Right renal pelvis (tissue), 4 donors: ENCODE measurements at places on chromosomes 11 and 22.

- DNase-seq, result no peak
Observed at GRCh38 chr11:120331301-120331996, 4.8 kb upstream of the ARHGEF12 start.

GRCh38 chr11:16603245-16603644, 135.2 kb upstream of the C11orf58 start:
- DNase-seq, result peak; percentile 23

- DNase-seq, result no peak
Observed at GRCh38 chr11:28566339-28567089, 458.3 kb downstream of the METTL15 start.

DNA sequence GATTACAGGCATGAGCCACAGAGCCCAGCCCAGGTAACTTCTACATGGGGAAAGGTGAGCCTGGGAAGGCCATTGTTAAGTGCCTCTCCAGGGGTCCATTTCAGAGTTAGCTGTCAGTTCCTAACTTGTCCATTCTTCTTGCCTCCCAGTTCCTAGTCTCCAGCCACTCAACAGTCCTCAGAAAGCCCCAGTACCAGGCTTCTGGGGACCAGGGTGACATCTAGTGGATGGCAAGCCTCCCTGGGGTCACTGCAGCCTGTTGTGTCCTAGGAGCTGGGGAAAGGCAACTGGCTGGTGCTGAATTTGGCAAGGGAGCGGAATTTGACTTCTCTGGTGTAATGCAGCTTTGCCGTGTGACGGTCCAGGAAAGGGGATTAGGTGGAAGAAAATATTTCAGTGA, 2.1 kb downstream of the LGALS12 start:
- no peak for DNase-seq

- no peak for DNase-seq
Observed at GRCh38 chr11:45280449-45280848, 5.7 kb downstream of the SYT13 start.

GRCh38 chr22:32482708-32483107, 8.1 kb downstream of the FBXO7 start:
- no peak for DNase-seq

- no peak for DNase-seq
Observed at GRCh38 chr11:15672825-15673224, 558.1 kb downstream of the INSC start.

DNA sequence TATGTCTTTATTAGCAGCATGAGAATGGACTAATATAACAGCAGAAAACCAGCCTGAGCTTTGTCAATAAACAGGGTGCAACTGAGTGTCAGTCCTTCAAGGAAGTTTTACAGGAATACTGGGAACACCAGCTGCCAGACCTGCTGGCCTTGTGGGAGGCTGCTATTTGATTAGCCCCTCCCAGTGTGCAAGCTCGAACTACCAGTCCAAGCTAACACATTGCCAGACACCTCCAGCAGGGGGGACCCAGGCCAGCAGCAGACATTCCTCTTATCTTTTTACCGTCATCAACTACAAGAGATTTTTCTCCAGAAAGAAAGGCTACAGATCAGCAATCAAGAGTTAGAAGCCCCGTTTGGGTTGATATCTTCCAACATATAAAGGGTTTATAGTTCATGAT, 942.8 kb upstream of the TENM4 start:
- no peak for DNase-seq

- DNase-seq, result no peak
Observed at GRCh38 chr11:118996926-118997626, 862 bp upstream of the CENATAC start.

GRCh38 chr22:50031189-50032091, 18.9 kb upstream of the IL17REL start:
- no peak for DNase-seq

- DNase-seq, result no peak
Observed at GRCh38 chr11:27873664-27874063, 173.4 kb upstream of the BDNF start.

GRCh38 chr22:38075105-38075825, 8.7 kb downstream of the SLC16A8 start:
- no peak for DNase-seq

DNA sequence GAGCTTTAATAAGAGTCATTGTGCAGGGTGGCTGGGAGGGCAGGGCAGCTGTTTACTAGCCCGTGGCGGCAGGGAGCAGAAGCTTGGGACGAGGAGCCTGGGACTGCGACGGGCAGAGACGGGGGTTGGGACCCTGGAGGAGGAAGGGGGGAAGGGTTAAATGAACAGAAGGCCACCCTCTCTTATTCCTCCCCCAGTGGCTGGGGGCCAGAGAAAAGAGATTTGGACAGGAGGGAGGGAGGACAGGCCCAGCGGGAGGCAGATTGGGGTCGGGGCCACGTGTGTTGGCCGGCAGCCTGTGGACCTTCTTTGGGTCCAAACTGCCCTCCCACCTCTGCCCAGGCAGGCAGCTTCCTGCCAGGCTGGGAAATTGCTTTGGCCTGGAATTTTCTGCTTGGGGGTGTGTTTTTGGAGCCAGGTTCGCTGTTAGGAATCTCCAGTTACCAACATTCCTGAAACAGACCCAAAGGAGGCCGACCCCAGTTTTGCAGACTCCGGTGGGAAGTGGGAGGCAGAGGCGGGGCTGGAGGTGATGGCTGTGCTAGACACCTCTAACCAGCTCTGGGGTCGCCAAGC, 50.2 kb downstream of the APOL3 start:
- no peak for DNase-seq

- no peak for DNase-seq
Observed at GRCh38 chr11:120098503-120099020, 39.4 kb downstream of the TRIM29 start.

DNA sequence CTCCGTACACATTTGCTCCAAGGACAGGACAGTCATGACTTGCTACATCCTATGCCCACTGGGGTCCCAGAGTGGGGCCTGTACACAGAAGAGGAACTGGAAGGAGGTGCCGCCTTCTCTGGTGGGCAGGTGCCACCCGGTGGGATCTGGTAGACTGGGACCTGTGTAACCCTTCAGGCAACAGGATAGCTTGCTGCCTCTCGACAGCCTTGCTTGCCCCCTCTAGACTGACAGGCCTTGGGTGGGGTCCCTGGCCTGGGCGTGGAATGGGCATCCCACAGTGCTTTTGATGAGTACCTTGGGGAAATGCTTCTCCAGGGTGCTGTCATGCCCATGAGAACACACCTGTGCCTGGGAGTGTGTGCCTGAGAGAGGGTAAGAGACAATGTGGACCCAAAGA, 15.8 kb downstream of the SHANK3 start:
- no peak for DNase-seq

DNA sequence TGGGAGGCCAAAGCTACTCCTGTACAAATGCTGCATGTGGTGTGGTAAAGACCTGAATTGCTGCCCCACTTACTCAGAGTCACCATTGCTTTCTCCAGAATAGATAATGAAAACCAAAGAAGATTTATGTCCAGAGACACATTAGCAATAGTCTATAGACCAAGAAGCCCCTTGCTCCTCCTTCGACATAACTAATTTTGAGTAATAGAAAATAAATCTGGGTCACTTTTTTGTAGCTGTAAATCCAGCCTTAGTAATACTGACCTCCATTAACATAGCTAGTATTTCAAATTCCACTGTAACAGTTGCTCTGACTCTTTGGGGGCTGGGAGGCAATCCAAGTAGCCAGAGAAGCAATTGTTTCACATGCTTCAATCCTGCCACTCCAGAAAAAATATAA, 145.9 kb downstream of the MAML2 start:
- no peak for DNase-seq

DNA sequence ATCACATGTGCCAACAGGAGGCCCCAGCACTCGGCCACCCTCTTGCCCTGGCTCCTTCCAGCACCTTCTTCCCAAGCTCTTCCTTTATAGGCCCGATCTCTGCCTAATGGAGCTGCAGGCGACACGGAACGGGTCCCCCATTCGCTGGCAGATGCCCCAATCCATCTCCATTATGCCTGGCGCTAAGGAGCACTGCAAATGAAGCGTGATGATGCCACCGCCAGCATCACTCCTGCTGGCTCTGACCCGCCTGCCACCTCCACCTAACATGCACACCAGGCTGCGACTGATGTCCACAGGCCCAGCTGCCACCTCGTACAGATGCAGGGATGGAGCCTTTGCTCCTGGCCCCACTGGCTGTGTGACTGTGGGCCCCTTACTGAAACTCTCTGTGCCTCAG, 33.5 kb downstream of the ELFN2 start:
- no peak for DNase-seq

- no peak for DNase-seq
Observed at GRCh38 chr11:116084511-116084910, 580.3 kb upstream of the CADM1 start.

GRCh38 chr11:68565768-68566167, 105.2 kb downstream of the PPP6R3 start:
- DNase-seq, result no peak

DNA sequence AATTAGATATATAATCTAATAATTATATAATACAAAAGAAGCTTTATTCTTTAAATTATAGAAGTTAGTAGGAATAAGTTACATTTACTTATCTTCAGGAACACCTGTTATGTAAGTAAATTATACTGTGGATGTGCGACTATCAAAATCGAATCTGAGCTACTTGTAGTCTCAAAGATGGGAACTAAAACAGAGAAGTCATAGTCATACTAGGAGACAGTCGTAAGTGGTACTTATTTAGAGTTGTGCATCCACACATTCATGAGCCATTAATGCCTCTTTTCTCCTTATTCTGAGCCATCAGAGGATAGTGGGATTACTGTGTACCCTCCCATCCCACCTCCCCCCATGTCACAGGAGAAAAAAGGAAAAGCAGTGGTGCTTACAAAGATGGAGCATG, 114.4 kb downstream of the CADM1 start:
- DNase-seq, result no peak

GRCh38 chr22:43455846-43456245, 44.0 kb downstream of the MPPED1 start:
- DNase-seq, result no peak

DNA sequence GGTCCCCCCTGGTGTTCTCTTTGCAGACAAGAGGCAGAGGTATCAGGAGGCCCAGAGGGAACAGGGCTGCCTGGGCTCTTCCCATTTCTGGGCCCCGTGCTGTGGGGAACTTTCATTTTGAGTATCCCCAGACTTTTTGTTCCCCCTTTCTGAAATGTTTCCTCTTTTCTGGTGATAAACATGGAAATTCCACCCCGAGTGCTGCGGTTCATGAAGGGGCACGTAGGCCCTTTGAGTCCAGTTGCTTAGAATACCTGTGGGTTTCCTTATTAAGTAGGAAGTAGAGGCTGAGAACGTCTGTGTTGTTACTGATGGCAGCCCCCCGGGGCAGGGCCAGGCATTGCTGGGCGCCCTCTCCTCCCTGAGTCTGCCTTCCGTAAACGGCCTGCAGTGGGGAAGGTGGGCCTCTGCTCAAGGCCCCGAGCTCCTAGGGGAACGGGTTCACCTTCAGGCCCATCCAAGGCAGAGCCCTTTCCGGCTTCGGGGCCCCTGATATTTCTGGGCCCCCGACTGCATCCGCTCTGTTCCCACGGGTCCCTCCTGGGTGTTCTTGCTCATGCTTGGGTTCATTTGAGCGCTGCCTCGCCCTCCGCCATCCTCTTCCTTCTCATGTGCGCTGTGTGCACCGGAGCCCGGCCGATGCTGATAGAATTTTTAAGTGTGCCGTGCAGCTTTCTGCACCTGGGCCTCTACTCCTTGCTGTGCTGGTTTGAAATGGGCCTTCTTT, 12.0 kb downstream of the TBC1D22A start:
- DNase-seq, result no peak

GRCh38 chr11:47495011-47495855, 46.3 kb upstream of the RAPSN start:
- DNase-seq, result no peak

- no peak for DNase-seq
Observed at GRCh38 chr22:44455151-44455962, 42.7 kb downstream of the RTL6 start.

DNA sequence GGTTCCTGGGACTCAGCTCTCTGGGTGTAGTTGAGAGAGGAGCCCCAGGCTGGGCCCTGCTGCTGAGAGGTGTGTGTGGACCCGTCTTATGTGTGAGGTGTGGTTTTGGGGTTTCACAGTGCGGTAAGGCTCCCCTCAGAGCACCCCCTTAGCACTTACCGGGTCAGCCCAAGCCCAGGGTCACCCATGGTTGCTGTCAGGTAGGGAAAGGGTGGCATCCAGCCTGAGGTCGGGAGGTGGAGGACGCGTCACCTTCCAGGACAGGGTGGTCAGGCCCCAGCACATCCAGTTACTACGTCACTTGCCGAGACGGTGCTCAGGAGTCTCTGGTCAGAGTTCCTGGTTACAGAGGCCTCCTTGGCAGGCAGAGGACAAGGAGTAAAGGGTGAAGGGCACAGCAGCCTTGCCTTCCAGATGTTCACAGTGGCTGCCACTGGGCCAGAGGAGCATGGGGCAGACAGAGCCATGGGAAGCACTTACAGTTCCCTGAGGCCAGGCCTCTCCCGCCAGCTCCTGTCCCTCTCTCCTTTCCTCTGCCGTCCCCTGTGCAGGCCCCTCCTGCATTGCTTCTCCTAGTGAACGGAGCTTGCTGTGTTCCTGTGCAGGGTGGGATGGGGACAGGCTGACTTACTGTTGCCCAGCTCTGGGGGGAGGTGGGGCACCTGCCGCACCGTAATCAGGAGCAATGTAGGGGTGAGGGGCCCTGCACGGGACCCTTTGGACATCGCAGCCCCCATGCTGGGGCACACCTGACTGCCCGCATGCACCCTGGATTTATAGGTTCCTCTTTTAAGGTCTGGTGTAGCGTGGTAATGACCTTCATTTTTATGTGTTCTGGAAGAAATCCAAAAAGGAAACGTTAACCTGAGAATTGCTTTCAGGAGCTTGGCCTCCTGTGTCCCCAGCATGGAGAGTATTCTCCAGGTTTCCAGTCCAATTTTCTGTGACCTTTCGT, 285.9 kb downstream of the TBC1D22A start:
- no peak for DNase-seq

- DNase-seq, result peak; percentile 56
Observed at GRCh38 chr11:46006418-46007070, 84.1 kb downstream of the LARGE2 start.

GRCh38 chr11:44333271-44334218, 23.6 kb upstream of the ALX4 start:
- no peak for DNase-seq

DNA sequence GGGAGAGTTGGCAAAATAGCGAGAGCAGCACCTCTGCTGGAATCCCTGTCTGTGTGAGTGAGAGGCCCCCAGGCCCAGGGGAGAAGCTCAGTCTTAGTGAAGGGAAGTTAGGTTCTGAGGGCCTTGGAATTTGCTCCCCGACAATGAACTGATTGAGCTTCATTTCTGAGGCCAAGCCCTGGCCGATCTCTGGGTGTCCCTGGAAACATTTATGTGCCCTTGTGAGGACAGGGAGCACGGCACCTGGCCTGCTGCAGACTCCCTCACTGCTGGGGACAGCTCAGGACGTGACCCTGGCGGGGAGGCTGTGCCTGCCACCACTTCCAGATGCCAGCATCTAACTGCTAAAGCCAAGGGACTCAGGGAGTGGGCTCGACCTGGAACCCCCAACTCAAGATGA, 52.0 kb downstream of the ARHGAP8 start:
- DNase-seq, result no peak

- no peak for DNase-seq
Observed at GRCh38 chr11:47175746-47176327, 842 bp downstream of the ARFGAP2 start.
